ENCODE measurements at places on chromosomes 13 and 19. TPM values are rescaled to one million over a fixed set of nuclear protein-coding genes. Genes with fewer than 3 reads are reported as not detected.

- H3K27me3 ChIP-seq = no peaks in the 10 kb centered on the region
- H3K36me3 ChIP-seq = no peaks in the 10 kb centered on the region
- no peak overlapping the region for H3K4me3 ChIP-seq
- DNase-seq = no peak
- H3K4me1 ChIP-seq = peaks cover 4% of the 10 kb centered on the region
- H3K27ac ChIP-seq = no peak overlapping the region
Measured at GRCh38 chr13:59674616-59675015, 489.1 kb downstream of the DIAPH3 start.

- H3K36me3 ChIP-seq = no peaks in the 10 kb centered on the region
- H3K27ac ChIP-seq = no peak overlapping the region
- H3K4me3 ChIP-seq = no peak overlapping the region
- DNase-seq = no peak
- no peaks in the 10 kb centered on the region for H3K4me1 ChIP-seq
Measured at GRCh38 chr13:80850771-80851170, 509.8 kb upstream of the SPRY2 start.

- H3K27ac ChIP-seq = no peak overlapping the region
- H3K36me3 ChIP-seq = no peaks in the 10 kb centered on the region
- DNase-seq = no peak
- peaks cover 9% of the 10 kb centered on the region for H3K4me1 ChIP-seq
Measured at GRCh38 chr13:36054041-36054440, 77.1 kb downstream of the DCLK1 start.

DNA sequence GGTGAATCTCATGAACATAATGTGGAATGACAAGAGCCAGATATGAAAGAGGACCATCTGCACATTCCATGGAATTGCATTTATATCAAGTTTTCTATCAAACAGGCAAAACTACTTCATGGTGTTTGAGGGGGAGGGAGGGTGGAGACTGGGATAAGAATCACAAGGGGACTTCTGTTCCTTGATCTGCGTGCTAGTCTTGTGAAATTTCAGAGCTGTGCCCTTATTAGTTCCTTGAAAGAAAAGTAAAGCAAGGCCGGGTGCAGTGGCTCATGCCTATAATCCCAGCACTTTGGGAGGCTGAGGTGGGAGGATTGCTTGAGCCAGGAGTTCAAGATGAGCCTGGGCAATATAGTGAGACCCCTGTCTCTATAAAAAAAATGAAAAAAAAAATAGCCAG is 30.2 kb upstream of the CEBPG start:
- no peak overlapping the region for H3K4me3 ChIP-seq
- DNase-seq = no peak
- peaks cover 63% of the 10 kb centered on the region for H3K27me3 ChIP-seq
- H3K36me3 ChIP-seq = no peaks in the 10 kb centered on the region
- H3K4me1 ChIP-seq = no peaks in the 10 kb centered on the region

GRCh38 chr13:113763961-113764792 is 5.2 kb downstream of the TMEM255B start:
- H3K4me3 ChIP-seq = no peak overlapping the region
- no peaks in the 10 kb centered on the region for H3K36me3 ChIP-seq

- H3K4me1 ChIP-seq = no peaks in the 10 kb centered on the region
- no peak overlapping the region for H3K27ac ChIP-seq
- no peak overlapping the region for H3K4me3 ChIP-seq
- no peaks in the 10 kb centered on the region for H3K36me3 ChIP-seq
- no peak for DNase-seq
Measured at GRCh38 chr13:111658145-111659100, 338.0 kb downstream of the TEX29 start.

GRCh38 chr13:68481130-68481529 is 1251.0 kb upstream of the PCDH9 start:
- DNase-seq = no peak
- no peak overlapping the region for H3K27ac ChIP-seq
- H3K36me3 ChIP-seq = no peaks in the 10 kb centered on the region
- H3K4me1 ChIP-seq = no peaks in the 10 kb centered on the region

DNA sequence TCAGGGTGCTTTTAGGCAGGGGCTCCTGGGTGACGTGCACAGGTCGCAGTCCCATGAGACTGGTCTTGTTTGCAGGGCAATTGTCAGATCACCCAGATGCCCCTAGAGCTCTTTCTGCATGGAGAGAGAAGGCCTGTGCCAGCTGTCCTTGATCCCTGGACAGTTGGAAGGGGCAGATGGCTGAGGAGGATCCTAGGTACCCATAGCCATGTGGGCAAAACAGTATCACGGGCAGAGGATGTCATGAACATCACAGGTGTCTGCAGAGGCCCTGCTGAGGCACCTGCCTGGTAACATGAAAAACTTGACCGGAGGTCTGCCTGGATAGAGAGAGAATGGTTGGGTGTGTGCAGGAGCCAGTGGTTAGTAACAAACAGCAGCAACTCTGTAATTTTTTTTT is 99.3 kb downstream of the ZNF536 start:
- H3K27me3 ChIP-seq = no peaks in the 10 kb centered on the region
- H3K27ac ChIP-seq = no peak overlapping the region
- H3K36me3 ChIP-seq = no peaks in the 10 kb centered on the region
- no peak for DNase-seq
- H3K4me1 ChIP-seq = no peaks in the 10 kb centered on the region

DNA sequence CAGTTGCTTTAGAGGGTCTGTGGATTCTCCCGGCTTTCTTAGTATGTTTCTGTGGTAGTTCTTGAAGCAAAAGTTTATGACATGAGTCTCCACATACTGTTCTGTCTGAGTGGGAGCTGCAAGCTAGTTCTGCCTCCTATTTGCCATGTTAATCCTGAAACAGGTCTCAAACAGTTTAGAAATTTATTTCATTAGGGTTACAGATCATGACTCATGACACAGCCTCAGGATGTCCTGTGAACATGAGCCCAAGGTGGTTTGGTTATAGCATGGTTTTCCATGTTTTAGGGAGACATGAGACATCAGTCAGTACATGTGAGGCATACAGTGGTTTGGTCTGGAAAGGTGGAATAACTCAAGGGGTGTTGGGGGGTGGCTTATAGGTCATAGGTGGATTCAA is 77.5 kb downstream of the FNDC3A start:
- H3K27ac ChIP-seq = no peak overlapping the region
- H3K27me3 ChIP-seq = no peaks in the 10 kb centered on the region
- H3K4me3 ChIP-seq = no peak overlapping the region
- DNase-seq = no peak
- H3K36me3 ChIP-seq = no peaks in the 10 kb centered on the region

- peaks cover 31% of the 10 kb centered on the region for H3K36me3 ChIP-seq
- H3K27me3 ChIP-seq = no peaks in the 10 kb centered on the region
- peaks cover 33% of the 10 kb centered on the region for H3K4me1 ChIP-seq
- peak within 1 kb of the TSS; percentile 72 for H3K4me3 ChIP-seq
- no peak for DNase-seq
Measured at GRCh38 chr13:37598597-37598996, at the start of gene POSTN. POSTN (minus strand) TSS chr13:37598768; CDS start chr13:37598726, 42 bp downstream.

DNA sequence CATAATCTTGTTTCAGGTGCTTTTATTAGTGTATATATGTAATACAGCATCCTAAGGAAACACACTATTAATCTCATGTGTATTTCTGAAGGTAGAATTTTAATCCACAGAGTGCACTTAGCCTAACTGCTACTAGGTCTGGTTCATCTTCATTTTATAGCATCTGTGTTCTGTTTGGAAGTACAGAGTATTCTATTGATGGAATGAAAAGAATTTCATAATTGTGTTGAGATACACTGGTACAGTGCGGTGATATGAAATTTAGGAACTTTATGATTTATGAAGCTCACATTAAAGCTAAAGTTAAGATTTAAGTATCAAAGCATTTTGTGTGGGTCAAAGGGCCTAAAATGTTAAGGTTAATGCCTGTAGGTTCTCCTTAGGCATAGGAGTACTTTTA is 6.0 kb downstream of the PCDH17 start:
- H3K4me1 ChIP-seq = no peaks in the 10 kb centered on the region
- no peak overlapping the region for H3K4me3 ChIP-seq
- no peaks in the 10 kb centered on the region for H3K36me3 ChIP-seq
- DNase-seq = no peak

GRCh38 chr13:57925250-57925649 is 293.7 kb downstream of the PCDH17 start:
- no peak overlapping the region for H3K27ac ChIP-seq
- no peaks in the 10 kb centered on the region for H3K27me3 ChIP-seq
- no peaks in the 10 kb centered on the region for H3K36me3 ChIP-seq
- no peaks in the 10 kb centered on the region for H3K4me1 ChIP-seq

- H3K27me3 ChIP-seq = no peaks in the 10 kb centered on the region
- no peak for DNase-seq
- no peak overlapping the region for H3K27ac ChIP-seq
- peaks cover 13% of the 10 kb centered on the region for H3K4me1 ChIP-seq
Measured at GRCh38 chr13:110426735-110427134, 119.7 kb downstream of the COL4A2 start.

DNA sequence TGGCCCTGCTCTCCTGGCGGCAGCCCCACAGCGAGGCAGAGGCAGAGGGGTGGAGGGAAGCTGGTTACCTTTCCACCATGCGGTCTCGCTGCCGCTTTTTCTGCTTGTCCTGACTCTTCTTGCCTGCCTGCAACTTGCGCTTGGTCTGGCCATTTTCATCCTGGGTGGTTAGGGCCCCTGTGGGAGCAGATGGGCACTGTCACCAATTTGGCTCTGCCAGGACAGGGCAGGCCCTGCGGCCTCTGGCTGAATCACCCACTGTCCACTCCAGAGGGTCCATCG is 19.6 kb upstream of the AKAP8 start:
- no peaks in the 10 kb centered on the region for H3K4me1 ChIP-seq
- no peak overlapping the region for H3K4me3 ChIP-seq
- no peak overlapping the region for H3K27ac ChIP-seq
- H3K36me3 ChIP-seq = peaks cover 57% of the 10 kb centered on the region
- H3K27me3 ChIP-seq = no peaks in the 10 kb centered on the region
- no peak for DNase-seq

DNA sequence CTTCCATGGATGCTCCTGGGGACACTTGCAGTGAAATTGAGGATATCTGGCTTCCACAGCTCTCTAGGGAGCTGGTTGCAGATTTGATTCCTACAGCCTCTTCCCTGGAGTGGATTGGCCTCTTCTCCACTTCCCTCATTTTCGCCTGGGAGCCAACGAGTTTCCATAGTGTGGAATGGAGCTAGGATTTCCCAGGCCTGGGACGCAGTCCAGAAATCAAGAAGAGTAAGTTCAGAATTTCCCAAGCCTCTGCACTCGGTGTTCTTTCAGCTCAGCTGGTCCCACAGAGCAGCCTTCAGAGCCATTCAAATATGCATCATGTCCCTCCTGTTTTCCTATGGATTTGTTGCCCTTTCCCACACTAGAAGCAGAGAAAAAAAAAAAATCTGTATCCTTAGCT is 68.2 kb downstream of the RAP2A start:
- H3K36me3 ChIP-seq = no peaks in the 10 kb centered on the region
- H3K27me3 ChIP-seq = no peaks in the 10 kb centered on the region
- DNase-seq = no peak
- no peak overlapping the region for H3K27ac ChIP-seq

Gene PTPRS
- total RNA-seq = 227 TPM

Gene CD70
- 0.29 TPM for total RNA-seq

Gene ZNF491
- 6.2 TPM for total RNA-seq

Gene ZNF135
- 8.3 TPM for total RNA-seq

Gene ZNF320
- total RNA-seq = 11.2 TPM

Gene GPR42
- not detected for total RNA-seq

Gene PCDH17
- under 0.01 TPM for total RNA-seq

Gene SLITRK5
- not detected for total RNA-seq

Gene EEF1AKMT1
- 8.3 TPM for total RNA-seq
